ENCODE measurements at places on chromosomes 16 and 17.

GRCh38 chr16:76574651-76575050, 297.4 kb downstream of the CNTNAP4 start:
- no peak for DNase-seq

GRCh38 chr16:85062323-85062722, 34.7 kb downstream of the KIAA0513 start:
- no peak for DNase-seq

- no peak for DNase-seq
Observed at GRCh38 chr17:31715446-31715845, 143.6 kb downstream of the COPRS start.

DNA sequence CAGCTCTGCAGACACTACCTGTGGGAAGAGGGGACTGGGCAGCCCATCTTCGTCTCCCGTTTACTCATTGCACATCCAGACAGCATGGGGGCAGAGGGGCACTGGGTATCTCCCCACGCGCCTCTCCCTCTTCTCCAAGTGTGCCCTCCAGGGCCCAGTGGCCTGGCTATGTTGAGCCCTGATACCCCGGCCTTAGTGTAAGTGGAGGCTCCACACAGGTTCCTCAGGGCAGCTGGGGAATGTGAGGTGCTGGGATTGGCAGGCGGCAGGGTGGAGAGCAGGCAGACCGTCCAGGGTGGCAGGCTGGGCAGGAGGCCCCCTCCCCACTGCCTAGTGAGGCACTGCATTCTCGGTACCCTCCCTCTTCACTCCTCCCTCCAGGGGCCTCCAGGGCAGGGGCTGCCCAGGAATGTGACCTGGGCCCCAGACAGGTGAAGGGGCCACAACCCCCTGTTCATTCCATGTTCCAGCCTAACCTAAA, 13.2 kb upstream of the NAGLU start:
- DNase-seq = no peak

DNA sequence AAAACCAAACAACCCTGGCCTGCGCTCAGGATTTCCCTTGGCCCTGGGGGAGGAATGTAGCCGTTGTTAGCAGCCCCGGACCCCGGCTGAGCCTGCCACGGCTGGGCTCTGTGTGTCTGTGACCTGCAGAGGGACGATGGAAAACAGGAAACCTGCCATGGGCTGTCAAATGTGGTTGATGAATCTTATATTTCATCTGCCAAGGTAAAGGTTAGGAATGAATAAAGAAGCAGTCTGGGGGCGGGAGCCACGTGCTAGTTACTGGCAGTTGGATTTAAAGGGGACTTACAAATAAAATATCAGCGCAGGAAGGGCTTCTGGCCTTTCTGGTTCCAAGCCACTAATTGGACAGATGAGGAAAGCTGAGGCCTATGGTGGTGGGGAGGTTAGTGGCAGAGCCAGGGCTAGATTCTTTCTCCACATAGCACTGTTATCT, at the start of gene KRT23:
KRT23 (minus strand) TSS at position 263 of the 436 bp plus-strand sequence. CDS start 1,043 bp downstream, outside the sequence.
- no peak for DNase-seq

DNA sequence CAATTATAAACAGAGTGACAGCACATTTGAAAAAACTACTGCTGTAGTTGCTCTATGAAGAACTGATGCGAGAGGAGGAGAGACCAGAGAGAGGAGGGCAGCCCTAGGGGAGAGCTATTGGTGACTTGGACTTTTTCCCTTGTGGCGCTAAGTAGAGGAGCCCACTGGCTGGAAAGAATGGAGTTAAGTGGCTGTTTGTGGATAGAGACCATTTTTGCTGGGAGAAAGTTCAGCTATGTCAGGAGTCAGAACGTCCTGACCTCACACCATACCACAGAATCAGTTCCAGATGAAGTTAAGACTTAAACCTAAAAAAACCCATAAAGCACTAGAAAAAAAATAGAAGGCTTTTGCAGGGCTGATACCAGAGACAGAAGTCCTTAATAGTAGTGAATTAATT, 2.0 kb downstream of the POLR2A start:
- DNase-seq = no peak

DNA sequence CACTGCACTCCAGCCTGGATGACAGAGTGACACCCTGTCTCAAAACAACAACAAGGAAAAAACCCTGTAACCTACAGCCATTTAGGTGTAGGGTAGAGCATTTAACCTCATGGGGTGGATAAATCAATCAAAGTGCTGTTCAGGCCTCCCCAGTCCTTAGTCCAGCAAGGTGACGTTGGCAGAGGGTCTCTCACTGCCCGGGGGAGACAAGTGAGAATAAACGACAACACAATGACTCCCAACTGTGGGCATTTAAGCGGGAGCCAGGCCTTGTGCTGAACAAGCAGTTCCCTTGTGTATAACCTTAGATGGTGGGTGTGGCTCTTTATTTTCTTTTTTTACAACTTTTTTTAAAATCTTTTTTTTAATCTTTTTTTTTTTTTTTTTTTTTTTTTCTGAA, 29.3 kb downstream of the TMEM92 start:
- DNase-seq = no peak

DNA sequence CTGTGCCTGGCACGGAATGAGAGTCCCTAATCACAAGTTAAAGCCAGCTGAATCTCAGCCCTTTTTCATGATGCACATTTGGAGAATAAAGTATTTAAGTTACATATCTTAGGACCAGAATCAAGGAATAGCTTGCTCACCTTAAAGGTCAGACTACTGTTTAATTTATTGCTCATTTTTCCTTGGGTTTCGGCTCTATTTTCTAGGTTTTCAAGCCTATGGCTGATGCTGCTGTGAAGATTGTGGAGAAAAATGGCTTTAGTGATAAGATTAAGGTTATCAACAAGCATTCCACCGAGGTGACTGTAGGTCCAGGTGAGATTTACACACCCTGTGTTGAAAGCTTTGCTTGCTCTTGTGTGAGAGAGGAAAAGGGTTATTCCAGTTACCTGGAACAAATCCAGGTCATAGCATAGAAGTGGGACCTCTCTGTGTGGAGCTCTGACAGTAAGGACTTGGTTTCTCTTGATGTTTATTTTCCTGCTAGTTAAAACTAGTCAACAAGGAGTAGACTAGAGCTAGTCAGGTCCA, 18.1 kb downstream of the PRMT7 start:
- DNase-seq = no peak
